ENCODE measurements at places on chromosomes 4 and X.
A peak's percentile ranks its signal among the peaks of the same experiment; 100 is the strongest.

GRCh38 chr4:163157157-163157556 lies 9.5 kb downstream of the NAF1 start:
- DNase-seq, result peak; percentile 31

DNA sequence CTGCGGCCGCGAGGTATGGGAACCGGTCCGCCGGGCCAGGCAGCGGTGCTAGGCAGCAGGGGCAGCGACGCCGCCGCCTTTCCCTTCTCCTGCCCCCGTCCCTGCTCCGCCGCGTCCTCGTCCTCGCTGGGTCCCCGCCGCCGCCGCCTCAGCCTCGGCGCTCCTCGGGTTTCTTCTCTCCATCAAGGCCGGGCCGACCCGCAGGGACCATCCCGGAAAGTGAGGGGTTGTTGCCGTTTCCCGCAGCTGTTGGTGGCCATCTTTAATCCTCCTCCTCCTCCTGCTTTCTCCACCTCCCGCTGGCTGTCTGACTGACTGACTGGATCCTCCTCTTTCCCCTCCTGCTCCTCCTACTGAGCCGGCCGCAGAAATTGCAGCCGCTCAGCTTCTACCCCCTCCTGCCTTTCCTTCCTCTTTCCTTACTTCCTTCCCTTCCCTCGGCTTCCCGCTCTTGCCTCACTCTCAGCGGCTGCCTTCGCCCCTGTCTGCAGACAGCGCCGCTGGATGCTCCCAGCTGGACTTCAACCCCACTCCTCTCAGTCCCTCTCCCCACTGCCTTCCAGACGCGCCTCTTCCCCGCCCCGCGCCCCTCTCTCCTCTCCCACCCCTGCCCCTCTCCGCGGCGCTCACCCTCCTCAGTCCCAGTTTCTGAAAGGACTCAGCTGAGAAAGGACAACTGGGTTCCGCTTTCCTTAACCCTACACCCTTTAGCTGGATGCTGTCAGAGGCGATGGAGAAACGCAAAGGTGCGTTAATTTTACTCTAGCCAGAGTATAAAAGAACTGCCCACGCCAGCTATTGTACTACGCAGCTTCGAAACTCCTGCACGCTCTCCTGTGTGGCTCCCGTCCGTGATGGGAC lies at the start of gene WDFY3:
TSS of gene WDFY3 (minus strand) at position 309 of the 861 bp plus-strand sequence. CDS start 106,099 bp downstream, outside the sequence.
- peak; percentile 89 for DNase-seq

DNA sequence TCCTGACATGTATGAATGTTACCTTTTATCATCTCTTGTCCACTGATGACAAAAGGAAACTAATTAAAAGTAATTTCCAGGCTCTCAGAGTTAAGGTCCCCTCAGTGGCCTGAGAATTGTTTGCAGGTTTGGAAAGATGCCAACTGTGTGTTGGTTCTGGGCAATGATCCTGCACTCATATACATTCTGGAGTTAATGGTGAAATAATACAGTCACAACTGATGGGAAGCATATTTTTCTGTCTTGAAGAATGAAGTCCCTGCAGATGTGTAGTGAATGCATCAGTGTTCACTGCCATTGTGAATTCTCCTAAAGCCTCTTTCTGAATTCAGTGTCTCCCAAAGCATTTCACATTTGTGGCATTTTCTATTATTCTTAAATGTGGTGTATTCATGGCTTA lies 238.1 kb upstream of the PPP1R2C start:
- DNase-seq, result no peak

- DNase-seq, result no peak
Observed at GRCh38 chrX:106042296-106042695, 3.8 kb upstream of the SERPINA7 start.

DNA sequence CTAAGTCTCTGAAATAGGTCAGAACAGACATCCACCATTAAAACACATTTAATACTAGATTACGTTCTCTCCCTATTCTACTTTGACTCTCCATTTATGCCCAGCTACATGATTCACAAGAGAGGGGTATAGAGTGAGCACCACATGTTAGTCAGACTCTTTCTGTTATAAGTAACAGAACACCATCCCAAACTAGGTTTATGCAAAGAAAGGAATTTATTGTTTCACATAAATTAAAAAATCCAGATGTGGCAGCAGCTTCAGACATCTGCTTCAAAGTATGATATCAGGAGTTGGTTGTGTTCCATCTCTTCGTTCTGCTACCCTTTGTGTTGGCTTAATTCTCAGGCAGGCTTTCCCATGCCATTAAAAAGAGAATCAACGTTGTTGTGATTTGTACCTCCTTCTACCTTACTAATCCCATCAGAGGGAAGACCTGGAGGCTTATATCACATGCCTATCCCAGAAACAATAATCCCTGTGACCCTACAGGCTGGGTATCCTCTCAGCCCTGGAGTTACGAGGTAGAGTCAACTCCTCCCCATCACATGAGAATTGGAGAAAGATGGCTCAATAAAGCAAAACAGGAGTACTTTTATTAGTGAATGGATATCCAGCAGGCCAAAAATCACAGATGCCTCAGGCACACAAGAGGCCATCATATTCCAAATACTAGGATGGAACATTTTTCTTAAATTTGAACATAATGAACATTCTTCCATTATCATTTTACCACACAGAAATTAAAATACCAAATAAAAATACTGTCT lies 163.2 kb downstream of the SLC7A11 start:
- peak; percentile 35 for DNase-seq

All from fibroblast of gingiva (primary cell).